ENCODE measurements at places on chromosomes 7 and 10. TPM values are rescaled to one million over a fixed set of nuclear protein-coding genes. Genes with fewer than 3 reads are reported as not detected.

Gene HBP1
- total RNA-seq, result 57.1 TPM

Gene UTF1
- total RNA-seq, result not detected

Gene TMEM130
- total RNA-seq, result not detected

Gene FBXL13
- total RNA-seq, result 1.1 TPM

- peak overlapping the region; percentile 69 for H3K27ac ChIP-seq
- H3K27me3 ChIP-seq, result no peaks in the 10 kb centered on the region
- no peaks in the 10 kb centered on the region for H3K36me3 ChIP-seq
- peak; percentile 79 for DNase-seq
- H3K4me1 ChIP-seq, result peaks cover 38% of the 10 kb centered on the region
- H3K4me3 ChIP-seq, result no peak overlapping the region
These were observed 26.5 kb downstream of the DNAJB12 start for GRCh38 chr10:72328045-72328828.

DNA sequence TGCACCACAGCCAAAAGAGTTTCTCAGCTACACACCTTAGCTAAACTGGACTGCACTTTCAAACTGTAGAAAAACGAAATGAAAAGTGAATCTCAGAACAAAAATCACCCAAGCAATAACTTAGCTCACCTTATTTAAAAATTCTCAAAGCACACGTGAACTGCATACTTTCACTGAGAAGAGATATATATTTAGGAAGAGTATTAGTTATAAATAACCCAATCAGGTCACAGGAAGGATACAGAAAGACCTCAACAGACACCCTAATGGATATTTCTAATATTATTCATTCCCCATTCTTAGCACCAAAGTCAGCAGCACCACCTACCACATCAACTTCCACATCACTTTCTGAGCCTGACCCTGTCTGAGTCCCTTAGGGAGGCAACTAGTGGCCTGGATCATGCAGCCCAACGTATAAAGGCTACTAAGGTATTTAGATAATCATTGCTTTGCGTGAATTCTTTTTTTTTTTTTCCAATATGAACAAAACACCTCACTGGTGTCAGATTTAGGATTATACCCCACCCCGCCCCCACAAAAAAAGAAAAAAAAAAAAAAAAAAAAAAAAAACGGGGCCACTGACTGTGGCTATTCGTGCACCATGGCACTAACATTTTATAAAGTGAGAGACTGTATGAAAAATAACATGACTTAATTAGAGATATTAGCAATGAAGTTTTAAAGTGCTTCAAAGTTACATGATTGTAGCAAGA lies 2.6 kb downstream of the ABI1 start:
- H3K4me3 ChIP-seq, result peak overlapping the region; percentile 97
- H3K36me3 ChIP-seq, result no peaks in the 10 kb centered on the region
- H3K27me3 ChIP-seq, result no peaks in the 10 kb centered on the region
- no peak for DNase-seq

DNA sequence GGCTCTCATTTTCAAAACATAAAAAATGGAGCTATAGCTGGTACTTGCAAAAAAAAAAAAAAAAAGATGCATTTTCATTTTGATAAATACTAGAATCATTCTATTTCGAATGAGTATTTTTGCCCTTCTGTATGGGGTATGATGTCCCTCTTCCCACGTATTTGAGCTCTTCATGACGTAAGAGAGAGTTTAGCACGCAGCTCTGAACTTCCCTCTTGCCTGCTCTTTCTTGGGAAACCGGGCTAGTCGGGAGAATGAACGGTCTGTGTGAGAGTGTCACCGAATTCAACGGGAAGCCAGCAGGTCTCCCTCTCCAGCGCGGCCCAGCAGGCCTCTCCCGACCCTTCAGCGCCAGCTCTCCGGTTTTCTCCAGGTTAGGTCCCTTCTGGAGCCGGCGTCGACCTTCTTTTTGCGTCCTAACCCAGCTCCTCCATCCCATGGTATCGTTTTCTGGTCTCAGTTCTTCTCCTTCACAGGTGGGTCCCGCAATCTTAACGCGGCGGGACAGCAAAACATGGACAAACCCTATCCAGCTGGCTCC lies 159.2 kb upstream of the PITRM1 start:
- no peaks in the 10 kb centered on the region for H3K4me1 ChIP-seq
- no peaks in the 10 kb centered on the region for H3K27me3 ChIP-seq
- no peak overlapping the region for H3K27ac ChIP-seq
- H3K4me3 ChIP-seq, result no peak overlapping the region
- no peaks in the 10 kb centered on the region for H3K36me3 ChIP-seq

DNA sequence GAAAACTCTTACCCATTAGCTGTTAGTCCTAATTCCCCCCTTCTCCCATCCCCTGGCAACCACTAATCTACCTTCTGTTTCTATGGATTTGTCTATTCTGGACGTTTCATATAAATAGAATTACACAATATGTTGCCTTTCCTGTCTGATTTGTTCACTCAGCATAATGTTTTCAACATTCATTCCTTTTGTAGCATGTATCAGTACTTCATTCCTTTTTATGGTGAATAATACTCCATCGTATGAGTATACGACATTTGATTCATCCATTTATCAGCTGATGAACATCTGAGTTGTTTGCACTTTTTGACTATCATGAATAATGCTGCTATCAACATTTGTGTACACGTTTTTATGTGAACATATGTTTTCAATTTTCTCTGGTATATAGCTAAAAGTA lies 4.4 kb upstream of the FRAT1 start:
- no peak overlapping the region for H3K27ac ChIP-seq
- H3K36me3 ChIP-seq, result no peaks in the 10 kb centered on the region
- no peak for DNase-seq
- H3K4me1 ChIP-seq, result no peaks in the 10 kb centered on the region
- H3K27me3 ChIP-seq, result no peaks in the 10 kb centered on the region

- no peak overlapping the region for H3K27ac ChIP-seq
- DNase-seq, result no peak
- H3K4me1 ChIP-seq, result no peaks in the 10 kb centered on the region
- no peaks in the 10 kb centered on the region for H3K36me3 ChIP-seq
These were observed 12.0 kb upstream of the ZNF800 start for GRCh38 chr7:127404286-127405072.

- no peaks in the 10 kb centered on the region for H3K36me3 ChIP-seq
- no peak for DNase-seq
- H3K4me3 ChIP-seq, result no peak overlapping the region
These were observed 19.5 kb upstream of the VPS41 start for GRCh38 chr7:38928506-38928905.

GRCh38 chr10:22156750-22157149 lies 61.1 kb downstream of the EBLN1 start:
- H3K27ac ChIP-seq, result no peak overlapping the region
- no peak for DNase-seq
- no peak overlapping the region for H3K4me3 ChIP-seq
- H3K4me1 ChIP-seq, result no peaks in the 10 kb centered on the region
- H3K27me3 ChIP-seq, result no peaks in the 10 kb centered on the region
- H3K36me3 ChIP-seq, result no peaks in the 10 kb centered on the region

GRCh38 chr7:102917436-102918353 lies 4.9 kb downstream of the LRRC17 start:
- H3K27ac ChIP-seq, result no peak overlapping the region
- no peak overlapping the region for H3K4me3 ChIP-seq
- no peak for DNase-seq
- peaks cover 15% of the 10 kb centered on the region for H3K4me1 ChIP-seq
- H3K36me3 ChIP-seq, result no peaks in the 10 kb centered on the region
- H3K27me3 ChIP-seq, result no peaks in the 10 kb centered on the region

- no peak overlapping the region for H3K4me3 ChIP-seq
- H3K27me3 ChIP-seq, result no peaks in the 10 kb centered on the region
- H3K36me3 ChIP-seq, result no peaks in the 10 kb centered on the region
- DNase-seq, result no peak
These were observed 200.0 kb downstream of the POLR1F start for GRCh38 chr7:19508821-19509220.

GRCh38 chr10:6162589-6163356 lies 40.0 kb upstream of the PFKFB3 start:
- H3K36me3 ChIP-seq, result no peaks in the 10 kb centered on the region
- peak overlapping the region; percentile 99 for H3K27ac ChIP-seq
- no peak for DNase-seq
- H3K27me3 ChIP-seq, result no peaks in the 10 kb centered on the region
- H3K4me3 ChIP-seq, result peak overlapping the region; percentile 66
- peaks cover 18% of the 10 kb centered on the region for H3K4me1 ChIP-seq
